ENCODE measurements at places on chromosomes 5 and 9. TPM values are rescaled to one million over a fixed set of nuclear protein-coding genes. Genes with fewer than 3 reads are reported as not detected.

DNA sequence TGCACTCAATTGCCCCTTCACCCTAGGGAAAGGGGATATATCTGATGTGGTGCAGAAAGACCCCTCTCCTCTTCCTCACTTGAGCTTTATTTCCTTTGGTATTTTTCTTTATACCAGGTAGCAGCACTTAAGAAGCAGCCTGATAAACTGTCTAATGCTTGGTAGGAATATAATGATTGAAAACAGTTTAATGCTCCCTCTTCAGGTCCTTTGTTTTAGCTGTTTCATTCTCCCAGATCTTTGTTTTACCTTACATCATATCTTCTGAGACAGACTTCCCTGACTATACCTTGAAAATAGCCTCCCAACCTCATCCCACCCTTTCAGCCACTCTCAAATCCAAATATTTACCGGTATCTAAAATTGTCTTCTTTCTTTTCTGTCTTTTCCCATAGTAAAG lies 87.9 kb downstream of the NUDT12 start:
- no peak overlapping the region for H3K27ac ChIP-seq
- no peaks in the 10 kb centered on the region for H3K4me1 ChIP-seq
- H3K27me3 ChIP-seq = no peaks in the 10 kb centered on the region
- no peaks in the 10 kb centered on the region for H3K36me3 ChIP-seq

The GPSM1 gene
- total RNA-seq = 48.5 TPM

- no peaks in the 10 kb centered on the region for H3K36me3 ChIP-seq
- H3K27me3 ChIP-seq = no peaks in the 10 kb centered on the region
- H3K4me1 ChIP-seq = no peaks in the 10 kb centered on the region
- H3K27ac ChIP-seq = no peak overlapping the region
- no peak overlapping the region for H3K4me3 ChIP-seq
Observed at GRCh38 chr5:125140220-125140619, 393.8 kb upstream of the ZNF608 start.

The COL23A1 gene
- total RNA-seq = not detected

The STPG3 gene
- total RNA-seq = 0.35 TPM

The IRX2 gene
- total RNA-seq = not detected

DNA sequence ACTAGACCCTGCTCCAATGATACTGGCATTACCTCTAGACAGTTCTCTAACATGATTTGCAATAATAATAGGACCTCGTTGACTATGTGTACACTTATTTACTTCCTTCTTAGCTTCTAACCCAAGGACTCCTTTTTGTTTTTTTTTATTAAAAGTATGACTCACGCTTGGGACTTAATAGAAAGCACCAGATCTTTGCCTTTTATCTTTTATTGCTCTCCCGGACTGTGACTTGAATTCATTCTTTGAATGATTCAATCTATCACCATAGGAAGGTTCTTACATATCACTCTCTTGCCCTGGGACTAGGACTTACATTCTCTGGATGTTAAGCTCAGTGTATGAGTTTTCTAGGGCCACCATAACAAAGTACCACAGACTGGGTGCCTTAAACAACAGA lies 9.0 kb downstream of the C9 start:
- H3K27me3 ChIP-seq = no peaks in the 10 kb centered on the region
- no peak overlapping the region for H3K27ac ChIP-seq
- H3K4me1 ChIP-seq = peaks cover 14% of the 10 kb centered on the region
- peak; percentile 48 for DNase-seq
- H3K36me3 ChIP-seq = no peaks in the 10 kb centered on the region
- H3K4me3 ChIP-seq = no peak overlapping the region

- no peak overlapping the region for H3K4me3 ChIP-seq
- no peak overlapping the region for H3K27ac ChIP-seq
- peaks cover 16% of the 10 kb centered on the region for H3K4me1 ChIP-seq
- DNase-seq = peak; percentile 88
Observed at GRCh38 chr5:142716963-142717362, 31.1 kb upstream of the FGF1 start.

The NPR3 gene
- total RNA-seq = 6.0 TPM

- H3K36me3 ChIP-seq = no peaks in the 10 kb centered on the region
- DNase-seq = no peak
- no peak overlapping the region for H3K27ac ChIP-seq
- H3K4me3 ChIP-seq = no peak overlapping the region
Observed at GRCh38 chr5:113776168-113776567, 262.7 kb downstream of the YTHDC2 start.

The CNTLN gene
- total RNA-seq = 7.7 TPM

- H3K27ac ChIP-seq = no peak overlapping the region
- no peak overlapping the region for H3K4me3 ChIP-seq
- DNase-seq = no peak
- H3K4me1 ChIP-seq = no peaks in the 10 kb centered on the region
- peaks cover 51% of the 10 kb centered on the region for H3K36me3 ChIP-seq
Observed at GRCh38 chr5:179595916-179596315, 27.6 kb downstream of the HNRNPH1 start.

DNA sequence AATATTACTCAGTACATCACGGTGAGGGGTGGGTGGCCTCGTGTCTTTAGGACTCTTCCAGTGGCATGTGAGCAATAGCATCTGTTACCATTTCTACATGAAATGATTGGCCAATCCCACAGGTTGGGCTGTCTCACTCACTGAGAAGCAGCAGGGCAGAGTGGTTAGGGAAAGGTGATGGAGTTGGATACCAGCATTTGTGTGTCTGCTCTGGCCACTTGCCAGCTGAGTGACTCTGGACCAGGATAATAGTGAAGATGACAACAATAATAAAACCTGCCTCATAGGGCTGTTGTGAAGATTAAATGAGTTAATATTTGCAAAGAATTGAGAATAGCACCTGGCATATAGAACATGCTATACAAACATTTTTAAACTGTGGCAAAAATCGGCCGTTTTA lies 42.0 kb downstream of the IQGAP2 start:
- H3K27me3 ChIP-seq = no peaks in the 10 kb centered on the region
- H3K27ac ChIP-seq = no peak overlapping the region
- DNase-seq = no peak
- H3K36me3 ChIP-seq = no peaks in the 10 kb centered on the region

- DNase-seq = peak; percentile 30
- no peak overlapping the region for H3K4me3 ChIP-seq
- no peaks in the 10 kb centered on the region for H3K4me1 ChIP-seq
- no peaks in the 10 kb centered on the region for H3K27me3 ChIP-seq
- no peaks in the 10 kb centered on the region for H3K36me3 ChIP-seq
- no peak overlapping the region for H3K27ac ChIP-seq
Observed at GRCh38 chr5:42840269-42840668, 28.6 kb upstream of the SELENOP start.

- no peaks in the 10 kb centered on the region for H3K4me1 ChIP-seq
- DNase-seq = no peak
- peaks cover 75% of the 10 kb centered on the region for H3K27me3 ChIP-seq
Observed at GRCh38 chr5:112195924-112196323, 223.2 kb downstream of the EPB41L4A start.

GRCh38 chr9:91865041-91865440 lies 85.0 kb downstream of the ROR2 start:
- no peaks in the 10 kb centered on the region for H3K36me3 ChIP-seq
- peak overlapping the region; percentile 16 for H3K27ac ChIP-seq
- H3K27me3 ChIP-seq = no peaks in the 10 kb centered on the region
- no peak overlapping the region for H3K4me3 ChIP-seq
- peaks cover 14% of the 10 kb centered on the region for H3K4me1 ChIP-seq

GRCh38 chr9:86695910-86696424 lies 251.3 kb downstream of the GAS1 start:
- no peaks in the 10 kb centered on the region for H3K27me3 ChIP-seq
- DNase-seq = no peak
- H3K36me3 ChIP-seq = no peaks in the 10 kb centered on the region
- H3K27ac ChIP-seq = peak overlapping the region; percentile 18
- H3K4me3 ChIP-seq = no peak overlapping the region

GRCh38 chr5:139524446-139524845 lies 36.7 kb upstream of the UBE2D2 start:
- no peak overlapping the region for H3K4me3 ChIP-seq
- H3K27me3 ChIP-seq = no peaks in the 10 kb centered on the region
- H3K4me1 ChIP-seq = no peaks in the 10 kb centered on the region
- no peak for DNase-seq

The LECT2 gene
- total RNA-seq = not detected

The TNFSF8 gene
- not detected for total RNA-seq

DNA sequence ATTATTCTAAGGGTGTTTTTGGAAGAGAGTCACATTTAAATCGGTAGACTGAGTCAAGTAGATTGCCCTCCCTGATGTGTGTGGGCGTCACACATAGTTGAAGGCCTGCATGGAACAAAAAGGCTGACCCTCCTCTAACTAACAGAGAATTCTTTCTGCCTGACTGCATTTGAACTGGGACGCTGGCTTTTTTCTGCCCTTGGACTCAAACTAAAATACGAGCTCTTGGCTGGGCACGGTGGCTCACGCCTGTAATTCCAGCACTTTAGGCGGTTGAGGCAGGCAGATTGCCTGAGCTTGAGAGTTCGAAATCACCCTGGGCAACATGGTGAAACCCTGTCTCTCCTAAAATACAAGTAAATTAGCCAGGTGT lies 209.4 kb downstream of the MAN2A1 start:
- H3K27me3 ChIP-seq = no peaks in the 10 kb centered on the region
- H3K27ac ChIP-seq = no peak overlapping the region
- no peaks in the 10 kb centered on the region for H3K4me1 ChIP-seq
- no peaks in the 10 kb centered on the region for H3K36me3 ChIP-seq

The TLE4 gene
- 24.3 TPM for total RNA-seq

- peaks cover 5% of the 10 kb centered on the region for H3K4me1 ChIP-seq
- no peak for DNase-seq
- H3K36me3 ChIP-seq = no peaks in the 10 kb centered on the region
- no peak overlapping the region for H3K4me3 ChIP-seq
Observed at GRCh38 chr9:133536536-133536935, 2.0 kb downstream of the ADAMTSL2 start.

The PCDH1 gene
- total RNA-seq = 0.45 TPM

- DNase-seq = no peak
- no peaks in the 10 kb centered on the region for H3K4me1 ChIP-seq
- H3K4me3 ChIP-seq = no peak overlapping the region
Observed at GRCh38 chr5:172904643-172905345, 54.4 kb upstream of the RPL26L1 start.

All from A673 (cell line).